Activated T-cell treated with anti-CD3 and anti-CD28 coated beads, Interleukin-2, amount 50 U/mL, for 24 hours (primary cell): ENCODE measurements at places on chromosomes 2 and 18.
A peak's percentile ranks its signal among the peaks of the same experiment; 100 is the strongest.

GRCh38 chr2:40123746-40124145 is 328.1 kb downstream of the SLC8A1 start:
- no peaks in the 10 kb centered on the region for H3K36me3 ChIP-seq
- no peak overlapping the region for H3K4me3 ChIP-seq
- H3K4me1 ChIP-seq, result peaks cover 1% of the 10 kb centered on the region
- no peak for DNase-seq
- H3K27me3 ChIP-seq, result no peaks in the 10 kb centered on the region

DNA sequence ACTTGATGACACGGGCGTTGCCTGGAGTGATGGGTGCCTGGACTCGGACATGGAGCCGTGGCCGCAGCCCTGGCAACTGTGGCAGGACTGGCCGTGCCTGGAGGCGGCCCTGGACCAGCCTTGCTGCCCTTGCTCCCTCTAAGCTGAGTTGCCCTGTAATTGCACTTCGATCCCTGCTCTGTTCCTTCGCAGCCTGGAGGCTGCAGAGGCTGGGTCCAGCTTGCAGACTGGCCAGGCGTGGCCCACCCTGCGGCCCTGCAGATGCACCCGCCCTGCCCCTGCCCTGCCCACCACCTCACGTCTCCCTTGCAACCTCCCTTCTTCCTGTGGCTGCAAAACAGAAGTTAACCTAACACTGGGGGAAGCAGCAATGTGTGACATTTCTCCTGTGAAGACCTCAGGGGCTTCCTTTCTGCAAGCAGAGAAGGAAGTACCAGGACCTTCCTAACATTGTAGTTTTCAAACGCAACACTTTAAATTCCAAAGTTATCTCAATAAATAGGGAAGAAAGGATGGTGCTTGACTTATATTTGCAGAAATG is 174.6 kb upstream of the TPO start:
- no peaks in the 10 kb centered on the region for H3K36me3 ChIP-seq
- H3K4me1 ChIP-seq, result no peaks in the 10 kb centered on the region
- H3K27ac ChIP-seq, result no peak overlapping the region
- H3K27me3 ChIP-seq, result peaks cover 3% of the 10 kb centered on the region

DNA sequence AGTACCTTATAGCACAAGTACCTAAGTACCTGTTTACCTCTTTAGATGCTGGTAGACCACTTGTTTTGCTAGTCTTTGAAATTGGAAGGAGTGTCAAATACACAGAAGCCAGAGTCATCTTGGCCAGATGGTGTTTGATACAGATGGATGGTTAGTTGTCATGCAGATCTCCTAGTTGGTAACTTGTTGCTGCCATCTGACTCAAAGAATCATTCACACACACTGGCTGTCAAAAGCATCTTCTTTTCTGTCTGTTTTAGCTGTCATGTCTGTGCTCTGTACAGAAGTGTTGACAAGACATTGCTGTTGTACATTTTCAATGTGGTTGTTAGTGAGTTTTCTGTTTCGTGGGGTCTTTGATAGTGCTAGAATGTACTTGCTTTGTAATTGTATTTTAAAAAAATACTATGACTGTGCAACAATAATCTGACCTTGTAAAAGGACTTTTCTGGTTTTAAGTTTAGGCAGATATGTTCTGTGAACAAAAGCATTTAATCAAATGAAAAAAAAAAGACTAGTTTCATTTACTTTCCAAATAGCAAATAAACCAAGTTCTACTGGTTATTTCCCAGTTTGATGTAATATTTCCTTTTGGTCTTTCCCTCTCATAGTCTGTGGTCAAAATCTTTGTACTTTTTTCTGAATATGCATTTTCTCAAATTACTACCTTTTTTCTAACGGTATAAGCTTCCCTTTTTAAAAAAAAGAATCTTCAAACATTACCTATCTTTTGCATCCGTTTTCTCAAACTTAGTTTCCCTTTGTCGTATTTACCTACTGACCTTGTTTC is 39.9 kb downstream of the TANK start:
- DNase-seq, result no peak
- peak overlapping the region; percentile 90 for H3K27ac ChIP-seq
- peaks cover 72% of the 10 kb centered on the region for H3K36me3 ChIP-seq
- H3K4me1 ChIP-seq, result peaks cover 47% of the 10 kb centered on the region
- no peaks in the 10 kb centered on the region for H3K27me3 ChIP-seq

DNA sequence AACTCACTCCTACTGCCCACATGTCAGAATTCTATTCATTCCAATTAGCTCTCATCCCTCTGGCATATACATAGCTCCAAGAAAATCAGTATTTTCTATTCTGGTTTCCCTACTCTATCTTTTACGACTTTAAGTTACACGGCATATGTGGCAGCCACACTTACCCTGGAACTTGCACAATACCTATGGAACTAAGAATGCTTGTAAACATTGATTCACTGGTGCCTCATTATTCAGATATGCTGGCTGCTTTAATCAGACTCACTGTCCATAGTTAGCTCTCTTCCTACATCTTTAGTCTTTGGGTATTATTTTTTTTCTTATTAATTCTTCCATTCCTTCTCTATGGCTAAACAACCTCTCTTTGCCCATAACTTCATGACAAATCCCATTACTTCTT is 1519.9 kb upstream of the ACVR2A start:
- H3K27ac ChIP-seq, result no peak overlapping the region
- no peaks in the 10 kb centered on the region for H3K4me1 ChIP-seq
- H3K4me3 ChIP-seq, result no peak overlapping the region
- no peaks in the 10 kb centered on the region for H3K27me3 ChIP-seq

DNA sequence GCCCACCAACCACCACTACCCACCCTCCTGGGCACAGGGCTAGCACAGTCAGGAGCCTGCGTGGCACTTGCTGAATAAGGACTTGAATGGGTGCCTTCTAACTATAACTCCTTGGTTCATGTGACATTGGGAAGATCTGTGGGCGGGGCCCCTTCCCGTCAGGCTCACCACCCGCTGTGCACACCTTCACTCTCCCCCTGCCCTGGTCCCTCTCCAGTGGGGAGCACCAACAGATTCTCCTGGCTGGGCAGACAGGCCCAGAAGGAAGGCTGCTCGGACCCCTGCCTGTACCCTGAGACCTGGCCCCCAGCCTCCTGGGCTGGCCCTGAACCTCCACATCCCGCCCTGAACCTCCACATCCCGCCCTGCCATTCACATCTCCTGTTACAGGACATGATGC is 33.4 kb upstream of the POMC start:
- no peak overlapping the region for H3K27ac ChIP-seq
- DNase-seq, result no peak
- no peak overlapping the region for H3K4me3 ChIP-seq

DNA sequence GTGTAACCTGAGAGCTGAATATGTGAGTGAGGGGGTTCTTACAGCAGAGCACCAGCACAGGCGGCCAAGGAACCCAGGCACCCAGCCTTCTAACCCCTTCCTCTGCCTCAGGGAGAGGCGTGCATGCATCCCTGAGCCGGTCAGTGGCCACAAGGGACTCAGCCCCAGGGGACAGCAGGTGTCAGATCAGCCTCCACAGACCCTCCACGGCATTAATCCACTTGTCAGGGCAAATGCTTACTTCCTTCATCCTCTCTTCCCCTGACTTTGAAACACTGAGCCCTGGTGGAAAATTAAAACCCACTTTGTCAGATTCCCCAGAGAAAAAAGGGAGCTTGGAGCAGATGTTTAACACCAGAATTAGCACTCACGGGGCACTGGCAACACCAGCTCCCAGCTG is 60.5 kb upstream of the SMAD2 start:
- no peaks in the 10 kb centered on the region for H3K36me3 ChIP-seq
- no peaks in the 10 kb centered on the region for H3K4me1 ChIP-seq
- H3K27me3 ChIP-seq, result no peaks in the 10 kb centered on the region

GRCh38 chr18:13982126-13982525 is 66.8 kb upstream of the MC2R start:
- no peak for DNase-seq
- H3K27me3 ChIP-seq, result peaks cover 18% of the 10 kb centered on the region
- H3K36me3 ChIP-seq, result no peaks in the 10 kb centered on the region
- H3K4me3 ChIP-seq, result no peak overlapping the region

- no peak for DNase-seq
- no peaks in the 10 kb centered on the region for H3K4me1 ChIP-seq
- no peak overlapping the region for H3K4me3 ChIP-seq
- no peak overlapping the region for H3K27ac ChIP-seq
- no peaks in the 10 kb centered on the region for H3K27me3 ChIP-seq
- H3K36me3 ChIP-seq, result no peaks in the 10 kb centered on the region
Observed at GRCh38 chr2:142220239-142220638, 89.4 kb upstream of the LRP1B start.

GRCh38 chr18:67035026-67035425 is 431.1 kb upstream of the CDH19 start:
- H3K4me1 ChIP-seq, result no peaks in the 10 kb centered on the region
- H3K4me3 ChIP-seq, result no peak overlapping the region
- no peak overlapping the region for H3K27ac ChIP-seq

GRCh38 chr2:149877913-149878312 is 290.3 kb upstream of the MMADHC start:
- no peak overlapping the region for H3K4me3 ChIP-seq
- H3K4me1 ChIP-seq, result no peaks in the 10 kb centered on the region
- no peaks in the 10 kb centered on the region for H3K27me3 ChIP-seq

DNA sequence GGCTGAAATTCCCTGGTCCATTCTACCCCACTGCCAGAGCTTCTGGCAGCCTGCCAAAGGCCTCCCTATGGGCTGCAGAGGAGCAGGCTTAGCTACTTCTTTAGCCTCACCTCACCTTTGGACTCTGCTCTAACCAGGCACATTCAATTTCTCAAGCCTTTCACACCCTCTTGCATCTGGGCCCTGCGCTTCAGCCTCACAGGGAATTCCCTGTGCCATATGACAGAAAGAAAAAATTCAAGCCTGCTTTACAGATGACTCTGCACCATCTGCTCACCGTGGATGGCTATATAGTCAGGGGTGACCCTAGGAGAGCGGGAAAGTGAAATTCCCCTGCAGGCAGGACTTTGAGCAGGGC is 62.5 kb downstream of the REEP1 start:
- no peak overlapping the region for H3K4me3 ChIP-seq
- H3K27ac ChIP-seq, result peak overlapping the region; percentile 20
- H3K4me1 ChIP-seq, result peaks cover 27% of the 10 kb centered on the region

- no peaks in the 10 kb centered on the region for H3K4me1 ChIP-seq
- no peak overlapping the region for H3K27ac ChIP-seq
Observed at GRCh38 chr2:63399156-63399555, 189.1 kb downstream of the WDPCP start.

- no peak overlapping the region for H3K4me3 ChIP-seq
- H3K36me3 ChIP-seq, result no peaks in the 10 kb centered on the region
Observed at GRCh38 chr2:127591221-127591923, 54.6 kb upstream of the GPR17 start.

DNA sequence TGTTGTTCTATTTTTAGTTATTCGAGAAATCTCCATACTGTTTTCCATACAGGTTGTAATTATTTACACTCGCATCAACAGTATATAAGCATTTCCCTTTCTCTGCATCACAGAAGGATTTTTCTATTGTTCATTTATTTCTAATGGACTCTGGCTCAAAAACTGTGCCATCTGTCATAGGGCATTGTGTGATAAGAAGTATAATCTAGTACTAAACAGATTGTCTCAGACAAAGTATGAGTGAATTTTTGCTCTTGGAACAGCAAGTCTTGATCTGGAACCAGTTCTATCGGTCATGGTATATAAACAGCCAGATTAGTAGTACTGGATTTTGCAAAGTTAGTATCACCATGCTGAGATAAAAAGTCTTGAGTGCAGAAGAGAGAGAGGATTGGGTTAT is 145.8 kb downstream of the KIAA1328 start:
- H3K36me3 ChIP-seq, result peaks cover 61% of the 10 kb centered on the region
- no peak for DNase-seq
- no peaks in the 10 kb centered on the region for H3K27me3 ChIP-seq
- no peaks in the 10 kb centered on the region for H3K4me1 ChIP-seq
- no peak overlapping the region for H3K4me3 ChIP-seq
